ENCODE measurements at places on chromosomes 1 and 21. TPM values are rescaled to one million over a fixed set of nuclear protein-coding genes. Genes with fewer than 3 reads are reported as not detected.

The SPATA17 gene
- 0.69 TPM for total RNA-seq

The ADAMTS5 gene
- 14.4 TPM for total RNA-seq

DNA sequence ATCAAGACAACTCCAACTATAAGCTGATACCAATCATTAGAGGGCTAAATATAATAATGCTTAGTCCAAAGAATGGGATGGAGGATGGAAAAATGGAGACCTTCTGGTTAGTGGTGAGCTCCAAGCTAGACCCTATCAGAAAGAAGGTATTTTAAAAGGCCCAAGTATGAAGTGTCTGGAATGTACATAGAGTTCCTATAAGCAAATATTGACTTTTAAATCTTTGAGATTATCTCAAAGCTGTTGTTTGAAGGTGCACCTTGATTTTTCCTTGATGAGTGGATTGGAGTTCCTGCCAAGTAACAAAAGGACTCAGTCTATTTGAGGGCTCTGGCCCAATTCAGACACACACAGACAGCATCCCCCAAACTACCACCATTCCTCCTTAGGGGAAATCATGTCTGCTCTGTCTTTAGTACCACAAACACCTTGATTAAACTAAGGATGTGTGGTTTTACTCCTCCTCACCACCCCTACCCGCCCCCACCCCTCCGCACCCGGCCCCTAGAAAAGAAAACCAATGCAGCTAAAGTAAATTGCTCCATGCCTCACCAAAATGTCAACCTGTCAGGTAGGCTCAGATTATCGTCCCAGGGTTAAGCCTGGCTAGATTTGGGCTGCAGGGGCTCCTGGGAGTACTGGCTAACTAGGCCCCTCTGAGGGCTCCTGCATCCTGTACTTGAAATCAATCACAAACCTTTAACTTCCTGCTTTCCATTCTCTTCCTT lies 59.4 kb downstream of the CDC7 start:
- DNase-seq: peak; percentile 34
- no peak overlapping the region for H3K27ac ChIP-seq
- no peaks in the 10 kb centered on the region for H3K36me3 ChIP-seq
- H3K4me1 ChIP-seq: peaks cover 18% of the 10 kb centered on the region
- H3K27me3 ChIP-seq: no peaks in the 10 kb centered on the region

DNA sequence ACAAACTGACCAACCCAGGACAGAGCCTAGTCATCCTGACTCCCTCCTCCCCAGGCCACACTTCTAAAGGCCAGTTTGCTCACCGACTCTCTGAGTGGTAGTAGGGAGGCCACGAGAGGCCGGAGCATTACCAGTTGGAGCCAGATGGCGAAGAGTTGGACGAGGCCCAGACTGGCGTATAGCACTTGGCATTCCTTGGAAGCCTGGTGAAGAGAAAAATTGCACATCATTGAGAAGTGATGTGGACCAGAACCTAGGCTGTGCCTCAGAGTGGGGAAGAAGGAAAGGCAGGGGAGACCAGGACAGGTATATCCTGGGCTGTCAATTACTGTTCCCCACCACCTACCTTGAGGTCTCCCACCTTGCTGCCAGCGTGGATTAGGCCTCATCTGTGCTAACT lies 12.2 kb downstream of the PABPC4 start:
- H3K27ac ChIP-seq: no peak overlapping the region
- H3K4me1 ChIP-seq: no peaks in the 10 kb centered on the region
- peaks cover 100% of the 10 kb centered on the region for H3K36me3 ChIP-seq
- H3K4me3 ChIP-seq: no peak overlapping the region
- DNase-seq: no peak

DNA sequence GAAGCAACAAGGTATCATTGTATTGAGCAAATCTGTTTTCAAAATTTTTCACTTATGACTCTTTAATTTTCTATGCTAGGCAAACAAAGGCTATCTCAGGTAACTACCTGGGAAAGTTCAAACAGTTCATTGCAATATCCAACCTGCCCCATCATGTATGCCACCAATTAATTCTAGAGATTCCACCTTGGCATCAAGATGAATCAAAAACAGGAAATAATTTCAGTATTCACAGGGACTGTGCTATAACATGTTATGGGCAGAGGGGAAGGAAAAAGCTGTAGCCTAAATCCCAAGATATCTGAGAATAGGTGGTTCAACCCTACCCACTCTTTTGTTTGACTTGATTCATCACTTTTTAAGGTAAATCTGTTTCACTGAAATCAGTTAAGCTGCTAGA lies 67.5 kb upstream of the SH3GLB1 start:
- H3K4me3 ChIP-seq: no peak overlapping the region
- H3K27me3 ChIP-seq: no peaks in the 10 kb centered on the region
- no peaks in the 10 kb centered on the region for H3K4me1 ChIP-seq
- DNase-seq: no peak
- no peak overlapping the region for H3K27ac ChIP-seq

DNA sequence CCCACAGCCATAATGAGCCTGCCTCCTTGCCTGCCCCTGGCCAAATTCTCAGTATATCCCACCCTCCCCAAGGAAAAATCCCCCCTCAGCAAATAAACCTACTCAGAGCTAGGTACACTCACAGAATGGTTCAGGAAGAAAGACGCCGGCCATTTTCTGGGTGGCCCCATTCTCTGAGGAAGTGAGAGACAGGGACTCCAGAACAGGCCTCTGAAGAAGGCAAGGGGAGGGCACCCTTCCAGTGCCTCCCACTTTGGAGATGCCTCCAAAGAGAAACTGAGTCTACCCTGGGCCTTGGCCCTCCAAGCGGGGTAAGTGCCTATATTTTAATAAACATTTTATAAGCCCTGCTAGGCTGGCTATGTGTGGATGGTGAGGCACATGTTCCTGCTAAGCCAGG lies 2.3 kb downstream of the PACC1 start:
- no peak for DNase-seq
- no peak overlapping the region for H3K4me3 ChIP-seq
- no peak overlapping the region for H3K27ac ChIP-seq
- no peaks in the 10 kb centered on the region for H3K27me3 ChIP-seq

All from esophagus muscularis mucosa (tissue), 4 donors.